ENCODE measurements at places on chromosomes 1 and 21.

- DNase-seq, result peak; percentile 2
These were observed 69.4 kb downstream of the NID1 start for GRCh38 chr1:235995511-235995910.

GRCh38 chr1:52629325-52629643, 3.7 kb upstream of the SHISAL2A start:
- no peak for DNase-seq

DNA sequence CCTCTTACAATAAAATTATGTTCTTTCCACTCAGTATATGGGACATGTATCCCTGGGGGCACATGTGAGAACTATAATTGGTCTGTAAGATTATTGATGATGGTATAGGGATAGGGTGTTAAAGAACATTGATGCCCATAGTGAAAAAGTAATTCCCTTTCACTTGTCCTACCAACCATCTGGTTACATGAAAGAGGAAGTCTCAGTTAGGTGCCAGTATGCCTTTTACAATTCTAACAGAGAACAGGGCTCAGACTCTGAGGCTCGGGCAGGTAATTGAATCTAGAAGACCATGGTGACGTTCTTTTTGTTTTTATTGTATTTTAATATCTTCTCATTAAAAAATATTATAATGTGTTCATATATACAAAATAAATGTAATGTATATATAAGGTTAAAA, 113.6 kb downstream of the FGGY start:
- no peak for DNase-seq

GRCh38 chr1:156727926-156728598, at the start of gene METTL25B:
TSS of gene METTL25B (plus strand) at chr1:156728469. CDS start at chr1:156729105, 636 bp downstream.
- no peak for DNase-seq

DNA sequence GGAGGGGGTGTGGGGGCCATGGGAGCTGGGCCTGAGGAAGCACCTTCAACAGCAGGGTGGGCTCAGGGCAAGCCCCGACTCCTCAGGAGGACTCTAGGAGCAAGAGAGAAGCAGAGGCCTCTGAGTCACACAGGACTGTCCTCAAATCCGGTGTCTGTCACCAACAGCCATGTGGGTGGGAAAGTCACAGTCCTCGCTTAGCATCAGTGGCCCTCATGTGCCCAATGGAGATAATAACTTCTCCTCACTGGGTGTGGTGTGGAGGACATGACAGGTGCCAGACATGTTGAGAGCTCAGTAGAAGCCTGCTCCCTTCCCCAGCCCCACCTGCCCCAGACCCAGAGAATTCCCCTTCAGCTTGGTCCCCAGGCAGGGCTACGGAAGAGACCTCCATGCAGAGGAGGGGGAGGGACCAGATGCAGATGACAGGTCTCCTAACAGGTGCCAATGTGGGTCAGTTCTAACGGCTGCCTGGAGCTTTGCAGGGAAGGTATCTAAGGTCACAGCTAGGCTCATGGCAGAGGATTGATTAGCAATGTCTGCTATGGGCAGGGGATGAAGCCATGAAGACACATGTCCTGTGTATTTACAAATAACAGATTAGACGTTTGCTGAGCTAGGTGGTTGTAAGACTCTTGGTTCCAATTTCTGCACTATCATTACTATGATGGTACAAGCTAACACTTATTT, 30.2 kb downstream of the TTC39A start:
- DNase-seq, result no peak

GRCh38 chr1:2018217-2019171, 651 bp upstream of the GABRD start:
- no peak for DNase-seq

DNA sequence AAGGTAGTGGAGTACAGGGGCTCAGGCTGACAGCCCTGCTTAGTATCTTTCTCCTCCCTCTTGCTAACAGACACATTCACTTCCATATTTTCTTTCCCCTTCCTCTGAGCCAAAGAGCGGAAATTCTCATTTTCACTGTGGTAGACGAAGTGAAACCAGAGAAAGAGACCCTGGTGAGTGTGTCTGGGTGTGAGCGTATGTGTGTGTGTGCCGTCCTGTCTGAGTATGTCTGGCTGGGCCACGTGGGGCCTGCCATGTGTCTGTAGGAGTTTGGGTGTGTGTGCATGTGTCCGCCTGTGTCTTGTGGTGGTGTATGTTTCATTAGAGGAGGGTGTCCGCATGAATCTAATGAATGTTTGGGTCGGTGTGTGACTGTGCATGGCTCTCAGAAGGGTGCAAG, 1.7 kb downstream of the COL8A2 start:
- no peak for DNase-seq

DNA sequence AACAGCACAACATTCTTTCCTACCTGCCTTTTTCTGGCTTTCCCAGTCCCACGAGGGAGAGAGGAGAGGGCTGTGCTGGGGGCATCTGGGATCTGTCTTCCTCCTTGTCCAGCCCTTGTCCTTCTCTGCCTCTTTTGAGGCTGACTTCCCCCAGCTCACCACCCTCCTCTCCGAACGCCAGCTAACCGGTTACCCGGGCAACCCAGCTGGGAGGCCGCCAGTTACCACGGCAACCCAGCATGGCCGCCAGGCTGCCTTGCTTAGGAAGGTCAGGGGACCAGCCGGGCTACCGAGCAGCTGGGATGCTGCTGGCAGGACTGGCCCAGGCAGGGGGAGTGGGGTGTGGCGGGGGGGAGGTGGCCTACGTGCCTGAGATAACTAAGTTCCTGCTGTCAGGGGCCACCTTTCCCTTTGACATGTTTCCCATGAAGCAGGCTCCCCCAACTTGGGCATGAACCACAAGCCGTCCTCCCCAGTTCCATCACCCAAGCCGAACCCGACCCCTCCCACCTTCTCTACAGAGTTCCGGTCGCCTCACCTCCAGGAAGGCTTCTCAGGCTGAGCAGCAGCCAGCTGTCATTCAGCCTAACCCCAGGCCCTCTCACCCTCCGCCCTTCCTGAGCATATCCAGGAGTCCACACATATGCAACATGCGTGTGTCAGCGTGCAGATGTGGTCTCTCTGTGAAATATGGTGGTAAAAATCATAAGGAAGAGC, 8.7 kb downstream of the PLEKHA6 start:
- DNase-seq, result peak; percentile 90

All from left forelimb (tissue), 1 donor.